ENCODE measurements at places on chromosomes 16 and 17.

- DNase-seq = no peak
Measured at GRCh38 chr16:89034573-89034961, 57.6 kb upstream of the CBFA2T3 start.

DNA sequence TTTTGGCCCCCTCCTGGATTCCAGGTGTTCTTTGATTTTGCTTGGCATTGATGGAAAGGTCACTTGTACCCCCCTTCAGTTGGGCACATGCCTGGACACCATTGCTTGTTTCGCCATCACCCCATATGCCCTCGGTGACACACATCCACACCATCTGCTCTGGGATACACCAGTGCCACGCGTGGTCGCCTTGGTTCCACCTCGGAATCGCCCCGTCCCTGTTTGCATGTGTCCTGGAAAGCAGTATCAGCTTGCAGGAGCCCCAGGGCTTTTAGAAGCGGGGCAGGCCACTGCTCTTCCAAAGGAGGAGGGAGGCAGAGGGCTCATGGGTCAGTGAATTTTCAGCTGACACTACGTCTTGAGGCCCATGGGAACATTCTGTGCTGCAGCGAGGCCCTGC, 607.9 kb downstream of the KCNJ18 start:
- DNase-seq = no peak

GRCh38 chr17:75480281-75480680, 23.8 kb downstream of the TMEM94 start:
- no peak for DNase-seq

DNA sequence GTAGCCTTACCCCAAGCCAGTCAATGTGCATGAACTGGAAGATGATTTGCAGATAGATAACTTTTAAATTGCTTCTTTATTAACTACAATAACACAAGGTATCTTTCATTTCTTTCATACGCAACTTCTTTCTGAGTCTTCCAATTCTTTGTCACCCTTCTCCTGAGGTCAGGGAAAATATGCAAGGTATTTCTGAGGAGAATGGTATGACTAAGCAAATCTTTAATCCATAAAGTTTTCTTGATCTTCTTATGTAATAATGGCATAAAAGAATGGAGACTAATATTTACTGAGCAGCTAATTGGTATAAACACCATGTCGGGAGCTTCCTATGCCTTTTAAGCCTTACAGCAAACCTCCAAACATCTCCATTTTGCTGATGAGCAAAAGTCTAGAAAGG, 438.9 kb downstream of the KCNJ2 start:
- DNase-seq = no peak

DNA sequence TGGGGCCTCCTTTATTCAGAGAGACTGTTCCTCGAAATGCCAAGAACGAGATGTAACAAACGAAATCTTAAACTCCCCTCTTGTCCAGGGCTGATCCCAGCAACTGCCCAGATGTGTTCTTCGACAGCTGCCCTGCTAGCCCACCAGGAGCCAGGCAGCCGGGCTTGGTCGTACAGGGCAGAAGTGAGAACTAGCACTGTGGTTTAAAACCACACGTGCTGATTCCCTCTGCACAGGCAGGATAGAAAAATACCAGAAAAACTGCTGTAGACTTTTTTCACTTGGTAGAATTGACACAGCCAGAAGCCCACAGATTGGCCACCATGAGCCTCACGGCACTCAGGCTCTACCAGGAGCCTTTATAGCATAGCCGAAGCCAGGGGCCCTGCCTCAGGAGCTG, 33.1 kb downstream of the PLD6 start:
- no peak for DNase-seq

- DNase-seq = no peak
Measured at GRCh38 chr16:48409839-48410632, 24.8 kb upstream of the SIAH1 start.

DNA sequence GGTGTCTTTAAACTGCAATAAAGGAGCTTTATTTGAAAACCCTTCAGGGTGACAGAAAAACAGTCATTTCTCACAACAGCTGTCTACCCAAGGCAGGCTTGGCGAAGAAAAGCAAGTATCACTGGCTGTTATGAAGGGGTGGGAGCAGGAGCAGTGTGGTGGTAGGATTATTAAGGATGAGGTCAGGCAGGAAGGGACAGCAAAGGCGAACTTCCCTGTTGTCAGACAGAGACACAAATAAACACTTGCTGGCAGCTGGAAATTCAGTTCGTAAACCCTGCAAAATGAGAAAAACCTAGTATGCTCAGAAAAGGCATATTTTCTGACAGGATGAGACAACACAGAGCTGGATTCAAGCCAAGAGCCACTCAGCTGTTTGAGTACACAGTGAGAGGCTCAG, 416.3 kb upstream of the CDH5 start:
- no peak for DNase-seq

GRCh38 chr17:81524039-81524864, 3.9 kb upstream of the FSCN2 start:
- DNase-seq = no peak

GRCh38 chr16:12664164-12664733, 139.4 kb downstream of the CPPED1 start:
- DNase-seq = no peak

- DNase-seq = no peak
Measured at GRCh38 chr16:83302853-83303252, 504.9 kb upstream of the HSBP1 start.

DNA sequence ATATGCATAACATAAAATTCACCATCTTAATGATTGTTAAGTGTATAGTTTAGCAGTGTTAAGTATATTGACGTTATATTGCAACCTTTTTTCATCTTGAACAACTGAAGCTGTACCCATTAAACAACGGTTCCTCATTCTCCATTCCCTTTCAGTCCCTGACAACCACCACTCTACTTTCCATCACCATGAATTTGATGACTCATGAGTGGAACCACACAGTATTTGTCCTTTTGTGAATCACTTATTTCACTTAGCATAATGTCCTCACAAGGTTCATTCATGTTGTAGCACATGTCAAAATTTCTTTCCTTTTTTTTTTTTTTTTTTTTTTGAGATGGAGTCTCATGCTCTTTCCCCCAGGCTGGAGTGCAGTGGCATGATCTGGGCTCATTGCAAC, 46.0 kb downstream of the HOXB1 start:
- no peak for DNase-seq

DNA sequence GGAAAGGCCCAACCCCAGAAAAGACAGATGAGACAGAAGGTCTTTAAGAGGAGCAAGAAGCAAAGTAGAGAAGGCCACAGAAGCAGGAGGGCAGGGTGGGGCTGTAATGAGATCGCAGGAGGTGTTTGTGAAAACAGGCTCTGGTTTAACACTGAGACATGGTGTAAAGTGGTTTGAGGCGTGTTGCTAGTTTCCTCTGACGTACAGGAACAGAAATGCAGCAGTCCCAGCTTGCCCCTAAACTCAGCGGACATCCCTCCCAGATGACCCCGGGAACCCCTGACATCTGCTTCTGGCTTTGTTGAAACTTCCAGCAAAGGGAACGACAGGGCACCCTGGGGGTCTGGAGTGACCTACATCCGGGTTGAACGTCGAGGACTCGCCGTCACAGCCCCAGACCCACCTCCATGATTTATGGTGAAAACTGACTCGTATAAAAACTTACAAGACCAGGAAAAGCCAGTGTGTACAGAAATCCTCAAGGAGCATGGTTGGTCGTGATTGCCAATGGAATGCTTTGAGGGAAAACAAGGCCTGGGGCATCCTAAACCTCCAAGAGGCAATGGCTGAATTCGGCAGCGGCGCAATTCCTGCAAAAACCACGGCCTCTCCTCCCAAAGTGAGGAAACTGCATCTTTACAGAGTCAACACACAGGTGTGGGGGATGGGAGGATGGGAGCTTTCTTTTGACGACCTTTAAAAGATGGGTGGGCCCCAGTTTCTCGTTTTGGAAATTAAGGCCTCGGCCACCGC, 25.8 kb downstream of the LITAF start:
- peak; percentile 58 for DNase-seq

GRCh38 chr16:72159386-72159785, 12.6 kb downstream of the PMFBP1 start:
- no peak for DNase-seq

- no peak for DNase-seq
Measured at GRCh38 chr17:19290066-19290705, 53.0 kb downstream of the EPN2 start.

- peak; percentile 45 for DNase-seq
Measured at GRCh38 chr16:8718851-8719680, 44.6 kb downstream of the ABAT start.

GRCh38 chr17:46777943-46778915, 40.3 kb downstream of the WNT3 start:
- peak; percentile 47 for DNase-seq

GRCh38 chr16:72282362-72282761, 110.4 kb upstream of the PMFBP1 start:
- DNase-seq = no peak
